ENCODE measurements at places on chromosomes 6 and 20.

GRCh38 chr6:20135677-20136268, 76.5 kb downstream of the MBOAT1 start:
- no peak for DNase-seq

DNA sequence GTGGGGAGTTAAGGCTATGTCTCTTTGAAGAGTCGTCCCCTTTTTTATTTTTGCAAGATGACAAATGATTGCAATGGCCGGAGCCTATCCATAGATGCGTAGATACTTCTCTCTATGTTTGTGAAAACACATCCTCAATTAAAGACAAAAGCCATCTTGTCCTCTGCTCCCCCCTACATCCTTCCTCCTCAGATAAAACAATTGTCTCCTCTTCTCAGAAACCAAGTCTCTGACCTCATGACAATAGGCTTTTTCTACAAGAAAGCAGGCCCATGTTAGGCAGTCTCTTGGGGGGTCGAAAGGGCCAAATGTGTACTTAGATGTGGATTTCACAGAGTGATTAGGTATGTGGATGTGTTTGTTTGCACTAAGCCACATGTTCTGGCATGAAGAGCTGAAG, 51.1 kb upstream of the SSTR4 start:
- DNase-seq: no peak

DNA sequence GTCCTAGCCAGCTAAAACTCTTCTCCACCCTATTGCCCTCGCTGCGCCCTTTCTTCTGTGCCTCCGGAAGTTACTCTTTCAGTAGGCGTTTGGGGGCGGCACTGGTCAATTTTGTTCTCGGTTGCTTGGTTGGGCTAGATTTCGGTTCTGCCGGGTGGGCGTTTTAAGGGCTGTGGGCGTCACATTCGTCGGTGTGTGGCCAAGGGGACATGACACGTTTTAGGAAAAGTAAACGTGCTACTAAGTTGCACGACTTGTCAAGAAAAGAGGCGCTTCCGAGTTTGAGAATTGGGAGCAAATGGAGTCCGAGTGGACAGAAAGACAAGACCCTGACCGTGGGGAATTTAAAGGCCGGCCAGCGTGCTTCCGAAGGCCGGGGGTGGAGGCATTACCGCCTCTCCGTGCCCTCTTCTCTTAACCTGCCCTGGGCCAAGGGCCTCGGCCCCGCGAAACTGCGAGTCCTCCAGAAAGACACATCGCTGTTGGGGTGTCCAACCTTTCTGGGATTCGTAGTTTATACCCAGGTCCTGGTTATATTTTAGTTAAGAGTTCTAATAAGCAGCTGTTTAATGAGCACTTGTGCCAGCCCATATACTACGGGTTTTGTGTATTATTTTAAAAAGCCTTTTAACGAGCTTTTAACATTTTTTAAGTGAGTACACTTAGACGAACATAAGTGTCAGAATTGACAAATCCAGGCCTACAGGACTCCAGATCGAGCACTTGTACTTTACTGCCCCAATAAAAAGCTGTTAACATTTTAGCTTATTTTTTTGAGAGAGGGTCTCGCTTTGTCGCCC, 664 bp upstream of the BAG6 start:
- no peak for DNase-seq

- DNase-seq: no peak
Measured at GRCh38 chr6:72930556-72931132, 294.7 kb downstream of the KHDC1L start.

DNA sequence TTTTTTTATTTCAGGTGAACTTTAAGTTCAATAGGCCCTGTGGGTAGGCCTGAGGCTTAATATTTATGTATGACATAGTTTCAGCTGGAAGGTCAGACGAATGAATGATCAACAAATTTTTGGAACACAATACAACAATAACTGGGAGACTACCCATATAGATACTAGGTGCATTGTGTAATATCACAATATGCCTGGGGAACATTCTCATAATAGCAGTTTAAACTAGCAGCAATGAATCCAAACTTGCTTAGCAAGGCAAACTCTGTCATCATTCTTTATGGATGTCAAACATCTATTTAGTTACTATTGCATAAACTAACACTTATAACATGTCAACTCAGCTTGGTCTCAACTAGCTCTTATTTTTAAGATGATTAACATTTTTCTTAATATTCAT, 49.3 kb downstream of the ELOVL4 start:
- DNase-seq: no peak

DNA sequence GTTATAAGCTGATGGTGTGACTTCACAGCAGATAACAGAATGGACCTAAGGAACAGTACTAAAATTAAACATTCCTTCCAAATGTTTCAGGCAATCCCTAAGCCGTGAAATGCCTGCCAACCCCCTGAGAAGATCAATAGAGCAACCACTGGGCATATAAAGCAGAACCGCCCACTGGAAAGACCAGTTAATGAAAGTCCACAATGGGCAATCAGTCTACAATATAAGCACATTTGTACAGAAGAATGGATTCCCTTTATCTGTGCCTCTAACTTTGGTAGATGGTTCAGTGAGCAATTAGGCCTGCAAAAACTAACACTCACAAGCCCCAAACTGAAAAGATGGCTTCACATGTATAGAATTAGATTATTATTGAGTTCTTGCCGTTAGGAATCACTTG, 286.6 kb downstream of the UBE3D start:
- DNase-seq: no peak
